Effector memory CD8-positive, alpha-beta T cell (primary cell): ENCODE measurements at places on chromosomes 3 and 15.
A peak's percentile ranks its signal among the peaks of the same experiment; 100 is the strongest.

- H3K36me3 ChIP-seq, result no peaks in the 10 kb centered on the region
- no peak overlapping the region for H3K4me3 ChIP-seq
- peaks cover 27% of the 10 kb centered on the region for H3K4me1 ChIP-seq
- no peaks in the 10 kb centered on the region for H3K27me3 ChIP-seq
- no peak overlapping the region for H3K27ac ChIP-seq
Measured at GRCh38 chr3:114764056-114764492, 383.0 kb downstream of the ZBTB20 start.

- H3K27ac ChIP-seq, result peak overlapping the region; percentile 80
- peaks cover 7% of the 10 kb centered on the region for H3K36me3 ChIP-seq
- H3K4me1 ChIP-seq, result peaks cover 20% of the 10 kb centered on the region
- peak; percentile 74 for DNase-seq
- H3K4me3 ChIP-seq, result peak overlapping the region; percentile 85
Measured at GRCh38 chr15:41557673-41558399, 1.2 kb upstream of the TYRO3 start.

DNA sequence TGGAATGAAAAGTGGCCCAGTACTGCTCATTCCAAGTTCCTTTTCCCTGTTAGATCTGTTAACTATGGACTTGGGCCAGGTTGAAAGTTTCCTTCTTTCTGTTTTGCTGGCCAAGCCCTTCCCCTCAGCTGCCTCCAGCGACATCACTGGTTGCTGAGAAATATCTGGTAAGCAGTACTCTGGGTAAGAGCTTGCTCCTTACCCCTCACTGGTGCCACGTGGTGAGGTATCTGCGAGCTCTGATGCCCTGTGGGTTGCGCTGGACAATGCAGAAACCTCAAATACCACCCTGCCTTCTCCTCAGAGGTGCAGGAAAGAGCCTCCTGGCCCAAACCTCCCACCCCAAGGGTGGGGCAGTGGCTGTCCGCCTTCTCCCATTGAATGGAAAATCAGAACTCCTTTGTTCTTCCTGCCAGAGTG, 42.9 kb upstream of the APH1B start:
- no peaks in the 10 kb centered on the region for H3K27me3 ChIP-seq
- H3K4me1 ChIP-seq, result peaks cover 38% of the 10 kb centered on the region
- peaks cover 40% of the 10 kb centered on the region for H3K36me3 ChIP-seq

- no peak overlapping the region for H3K4me3 ChIP-seq
- H3K27ac ChIP-seq, result no peak overlapping the region
- H3K27me3 ChIP-seq, result no peaks in the 10 kb centered on the region
- H3K4me1 ChIP-seq, result no peaks in the 10 kb centered on the region
Measured at GRCh38 chr15:40582726-40583246, 11.3 kb upstream of the KNL1 start.

DNA sequence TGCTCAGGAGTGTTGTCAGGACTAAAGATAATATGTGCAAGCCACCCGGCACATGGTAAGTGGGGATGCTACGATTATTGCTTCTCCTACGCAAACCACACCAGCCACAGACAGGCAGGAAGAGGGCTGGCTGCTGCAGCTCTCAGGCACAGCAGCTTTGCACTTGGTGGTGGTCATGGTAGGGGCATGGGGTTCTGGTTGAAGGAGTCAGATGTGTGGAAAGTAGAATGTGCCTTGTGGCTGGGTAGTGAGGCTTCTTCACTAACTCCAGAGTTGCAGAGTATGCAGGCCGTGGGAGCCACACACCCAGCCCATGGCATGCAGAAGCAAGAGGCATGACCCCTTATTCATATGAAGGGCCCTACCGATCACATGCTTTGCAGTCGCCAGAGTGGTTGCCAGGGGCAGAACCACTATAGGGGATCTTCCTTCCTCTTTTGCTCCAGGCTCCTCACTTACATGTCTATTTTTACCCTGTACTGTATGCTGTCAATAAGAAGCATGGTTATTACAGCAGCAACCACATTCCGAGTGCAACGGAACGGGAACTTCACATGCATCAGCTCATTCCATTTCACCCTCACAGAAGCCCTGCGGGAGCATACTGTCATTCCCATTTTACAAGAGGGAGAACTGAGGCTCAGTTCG, 59.2 kb upstream of the HERC1 start:
- peak overlapping the region; percentile 92 for H3K27ac ChIP-seq
- peaks cover 5% of the 10 kb centered on the region for H3K36me3 ChIP-seq
- no peaks in the 10 kb centered on the region for H3K27me3 ChIP-seq
- DNase-seq, result peak; percentile 73
- peaks cover 62% of the 10 kb centered on the region for H3K4me1 ChIP-seq
- H3K4me3 ChIP-seq, result peak overlapping the region; percentile 40

- peaks cover 7% of the 10 kb centered on the region for H3K4me1 ChIP-seq
- no peak overlapping the region for H3K27ac ChIP-seq
- no peaks in the 10 kb centered on the region for H3K27me3 ChIP-seq
- DNase-seq, result no peak
- peaks cover 16% of the 10 kb centered on the region for H3K36me3 ChIP-seq
- H3K4me3 ChIP-seq, result no peak overlapping the region
Measured at GRCh38 chr3:184002469-184002868, 15.2 kb downstream of the ABCC5 start.
